Muscle of arm (tissue), 14 donors: ENCODE measurements at places on chromosomes 2 and 18.

DNA sequence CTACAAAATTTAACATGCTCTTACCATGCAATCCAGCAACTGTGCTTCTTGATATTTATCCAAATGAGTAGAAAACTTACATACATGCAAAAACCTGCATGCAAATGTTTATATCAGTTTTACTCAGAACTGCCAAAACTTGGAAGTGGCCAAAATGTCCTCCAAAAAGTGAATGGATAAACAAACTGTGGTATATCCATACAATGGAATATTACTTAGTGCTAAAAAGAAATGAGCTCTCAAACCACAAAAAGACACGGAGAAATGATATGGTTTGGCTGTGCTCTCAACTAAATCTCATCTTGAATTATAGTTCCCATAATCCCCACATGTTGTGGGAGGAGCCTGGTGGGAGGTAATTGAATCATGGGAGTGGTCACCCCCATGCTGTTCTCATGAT lies 267.2 kb downstream of the ZEB2 start:
- DNase-seq, result no peak

DNA sequence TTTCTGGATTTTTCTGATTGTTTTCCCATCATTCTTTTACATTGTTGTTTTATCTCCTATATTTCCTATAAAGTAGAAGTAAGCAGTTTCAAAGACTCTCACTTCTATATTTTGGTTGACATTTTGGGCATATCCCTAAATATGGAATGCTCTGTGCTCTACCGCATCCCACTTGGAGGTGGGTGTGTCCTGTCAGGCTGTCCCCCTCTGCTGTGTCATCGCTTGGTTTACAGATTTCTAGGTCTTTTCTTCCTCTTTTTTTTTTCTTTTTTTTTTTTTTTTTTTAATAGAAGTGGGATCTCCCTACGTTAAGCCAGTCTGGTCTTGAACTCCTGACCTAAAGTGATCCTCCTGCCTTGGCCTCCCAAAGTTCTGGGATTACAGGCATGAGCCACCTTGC lies 13.3 kb downstream of the DGKD start:
- no peak for DNase-seq

- DNase-seq, result peak; percentile 13
These were observed 177.9 kb downstream of the CYRIA start for GRCh38 chr2:16487686-16488085.

DNA sequence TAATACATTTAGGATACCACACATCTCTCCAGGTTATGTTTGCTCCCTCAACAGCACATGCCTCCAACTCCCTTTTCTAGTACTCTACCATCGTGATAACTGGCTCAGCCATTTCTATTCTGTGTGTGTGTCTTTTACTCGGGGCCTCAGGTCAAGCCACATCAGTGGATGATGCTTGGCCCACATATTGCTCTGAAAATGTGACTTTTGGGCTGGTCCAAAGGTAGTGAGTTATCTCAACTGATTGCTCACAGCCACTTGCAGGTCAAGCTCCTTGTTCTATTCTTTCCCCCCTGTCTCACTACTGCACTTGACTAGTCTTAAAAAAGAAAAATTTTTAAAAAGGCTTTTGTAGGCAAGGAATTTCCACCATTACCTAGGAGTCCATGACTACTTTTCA lies 5.5 kb downstream of the DSG4 start:
- no peak for DNase-seq

DNA sequence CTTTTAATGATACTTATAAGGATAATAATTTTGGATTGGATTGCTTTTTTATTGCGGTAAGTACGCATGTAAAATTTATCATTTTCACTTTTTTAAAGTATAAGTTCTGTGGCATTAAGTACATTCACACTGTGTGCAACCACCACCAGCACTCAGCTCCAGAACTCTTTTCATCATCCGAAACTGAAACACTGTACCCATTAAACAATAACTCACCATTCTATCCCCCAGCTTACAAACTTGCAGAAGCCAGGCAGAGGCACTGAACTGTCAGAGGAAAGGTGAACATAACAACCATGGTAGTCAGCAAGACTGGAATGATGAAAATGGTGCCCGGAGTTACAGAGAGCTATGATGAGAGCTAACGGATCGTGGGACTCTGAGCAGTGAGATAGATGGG lies 465.9 kb downstream of the ADCYAP1 start:
- no peak for DNase-seq
